ENCODE measurements at places on chromosomes 4 and X. TPM values are rescaled to one million over a fixed set of nuclear protein-coding genes. Genes with fewer than 3 reads are reported as not detected.

DNA sequence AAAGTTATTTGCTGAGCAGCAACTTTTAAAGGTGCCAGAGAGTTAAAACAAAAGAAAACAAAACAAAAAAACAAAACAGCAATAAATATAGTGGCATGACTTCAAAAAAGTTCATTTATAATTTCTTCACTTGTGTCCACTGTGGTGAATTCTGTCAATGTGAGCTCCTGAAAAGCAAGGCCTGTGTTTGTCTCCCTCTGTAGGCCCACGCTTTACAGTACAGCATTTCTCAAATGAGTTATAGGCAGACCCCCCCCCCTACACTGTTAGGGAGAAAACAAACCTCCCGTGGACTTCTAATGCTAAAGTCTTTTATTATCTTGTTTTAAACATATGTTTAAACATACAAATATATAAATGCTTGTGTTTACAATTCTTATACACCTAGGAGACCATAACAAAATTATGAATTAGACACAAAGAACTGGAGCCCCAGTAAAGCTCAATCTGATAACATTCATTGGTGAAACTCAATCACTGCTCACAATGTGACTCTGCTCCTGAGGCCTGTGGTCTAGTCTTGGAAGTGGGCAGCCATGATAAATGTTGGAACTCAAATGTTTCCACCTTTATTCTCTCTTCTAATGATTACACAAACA is 47.0 kb upstream of the SCOC start:
- no peak overlapping the region for H3K4me3 ChIP-seq
- no peaks in the 10 kb centered on the region for H3K36me3 ChIP-seq
- no peak for DNase-seq
- H3K27ac ChIP-seq = no peak overlapping the region

GRCh38 chr4:127844601-127845116 is 36.0 kb upstream of the PLK4 start:
- H3K27ac ChIP-seq = no peak overlapping the region
- DNase-seq = no peak
- H3K4me3 ChIP-seq = no peak overlapping the region
- no peaks in the 10 kb centered on the region for H3K27me3 ChIP-seq
- no peaks in the 10 kb centered on the region for H3K36me3 ChIP-seq

The PAGE5 gene
- total RNA-seq = 0.14 TPM

The S100G gene
- total RNA-seq = not detected

DNA sequence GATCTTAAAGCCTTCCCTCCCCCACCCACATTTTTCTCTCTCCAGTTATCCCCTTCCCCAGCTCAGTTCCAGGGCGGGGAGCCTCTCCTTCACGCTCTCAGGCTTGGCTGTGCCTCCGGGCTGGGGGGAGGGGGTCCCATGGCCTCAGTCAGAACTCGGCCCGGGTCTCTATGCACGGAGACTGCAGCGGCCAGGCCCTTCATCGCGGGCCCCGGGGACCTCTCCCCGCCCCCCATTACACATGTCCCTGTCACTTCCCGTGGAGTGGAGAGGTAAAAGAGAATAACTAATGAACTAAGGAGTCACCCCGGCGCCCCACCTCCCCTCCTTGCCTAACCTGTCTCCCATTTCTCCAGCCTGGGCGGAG is 838 bp upstream of the PRICKLE3 start:
- peaks cover 21% of the 10 kb centered on the region for H3K4me1 ChIP-seq
- DNase-seq = no peak
- H3K27me3 ChIP-seq = no peaks in the 10 kb centered on the region
- no peak overlapping the region for H3K27ac ChIP-seq
- peaks cover 4% of the 10 kb centered on the region for H3K36me3 ChIP-seq
- no peak overlapping the region for H3K4me3 ChIP-seq

DNA sequence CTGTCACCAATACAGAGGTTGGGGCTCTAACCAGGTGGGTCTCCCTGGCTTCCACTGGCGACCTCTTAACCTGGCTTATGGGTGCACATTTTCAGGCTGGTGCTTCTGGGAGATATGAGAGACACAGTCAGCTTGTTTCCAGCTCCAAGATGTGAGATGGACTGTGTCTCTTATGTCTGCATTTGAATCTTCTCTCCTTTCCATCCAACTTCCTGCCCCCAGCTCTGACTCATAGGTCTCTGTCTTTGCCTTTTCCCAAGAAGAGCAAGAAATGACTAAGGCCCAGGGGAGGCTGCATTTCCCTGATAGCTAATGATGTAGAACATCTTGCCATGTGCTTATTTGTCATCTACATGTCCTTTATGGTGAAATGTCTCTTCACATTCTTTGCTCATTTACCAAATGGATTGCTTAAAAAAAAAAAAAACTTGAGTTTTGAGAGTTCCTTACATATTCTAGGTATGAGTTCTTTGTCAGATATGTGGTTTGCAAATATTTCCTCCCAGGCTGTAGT is 3.2 kb upstream of the UXT start:
- H3K36me3 ChIP-seq = peaks cover 2% of the 10 kb centered on the region
- no peak overlapping the region for H3K4me3 ChIP-seq
- H3K27me3 ChIP-seq = no peaks in the 10 kb centered on the region
- DNase-seq = no peak

GRCh38 chr4:45423896-45424295 is 697.5 kb upstream of the GNPDA2 start:
- H3K4me3 ChIP-seq = no peak overlapping the region
- no peaks in the 10 kb centered on the region for H3K27me3 ChIP-seq
- no peaks in the 10 kb centered on the region for H3K4me1 ChIP-seq
- H3K36me3 ChIP-seq = no peaks in the 10 kb centered on the region

The MAD2L1 gene
- total RNA-seq = 58.7 TPM

The ENPEP gene
- total RNA-seq = 5.6 TPM

The GATA1 gene
- total RNA-seq = 0.57 TPM

The EXOC1L gene
- total RNA-seq = not detected

DNA sequence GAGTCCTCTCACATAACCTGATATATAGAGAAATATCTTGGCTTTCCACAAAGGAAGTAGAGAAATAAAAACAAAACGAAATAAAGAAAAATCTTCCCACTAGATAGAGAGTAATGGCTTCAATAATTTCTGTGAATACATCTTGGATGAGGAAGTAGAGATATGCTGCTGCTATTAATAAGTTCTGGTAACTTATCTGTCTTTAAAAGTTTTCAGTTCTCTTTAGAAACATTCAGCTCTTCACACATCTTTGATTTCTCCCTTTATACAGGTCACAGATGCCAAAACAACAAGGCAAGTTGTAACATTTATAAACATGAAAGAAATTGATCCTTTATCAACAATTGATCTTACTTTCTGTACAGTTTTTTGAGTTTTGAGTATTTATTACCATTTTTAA is 615.8 kb downstream of the TRAM1L1 start:
- H3K36me3 ChIP-seq = no peaks in the 10 kb centered on the region
- no peak for DNase-seq
- H3K27me3 ChIP-seq = no peaks in the 10 kb centered on the region
- H3K27ac ChIP-seq = no peak overlapping the region
- no peaks in the 10 kb centered on the region for H3K4me1 ChIP-seq

- DNase-seq = no peak
- H3K4me3 ChIP-seq = no peak overlapping the region
- no peaks in the 10 kb centered on the region for H3K27me3 ChIP-seq
- H3K4me1 ChIP-seq = no peaks in the 10 kb centered on the region
- no peaks in the 10 kb centered on the region for H3K36me3 ChIP-seq
- H3K27ac ChIP-seq = no peak overlapping the region
These were observed 159.6 kb downstream of the SOWAHB start for GRCh38 chr4:76738086-76738931.

GRCh38 chr4:160592258-160592657 is 1489.4 kb downstream of the RAPGEF2 start:
- no peak overlapping the region for H3K4me3 ChIP-seq
- no peak overlapping the region for H3K27ac ChIP-seq
- no peaks in the 10 kb centered on the region for H3K36me3 ChIP-seq
- DNase-seq = no peak

- H3K36me3 ChIP-seq = peaks cover 56% of the 10 kb centered on the region
- H3K27me3 ChIP-seq = no peaks in the 10 kb centered on the region
- no peak overlapping the region for H3K4me3 ChIP-seq
These were observed 9.0 kb upstream of the SLC25A6 start for GRCh38 chrX:1400742-1401471.

DNA sequence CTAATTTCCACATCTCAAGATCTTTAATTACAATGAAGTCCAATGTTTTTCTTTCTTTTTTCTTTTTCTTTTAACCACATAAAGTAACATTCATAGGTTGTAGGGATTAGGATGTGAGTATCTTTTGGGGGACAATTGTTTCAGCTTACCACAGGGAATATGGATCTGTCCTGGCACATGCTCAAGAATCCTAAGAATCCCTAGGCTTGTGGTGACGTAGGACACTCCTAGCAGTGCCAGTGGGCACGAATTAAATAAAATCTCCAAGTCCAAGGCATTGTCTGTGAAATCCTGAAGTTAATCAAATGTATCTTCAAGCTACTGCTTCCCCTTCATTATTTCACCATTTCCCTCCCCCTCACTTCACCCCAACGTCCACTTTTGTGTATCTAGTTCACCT is 2.6 kb upstream of the LAS1L start:
- H3K27me3 ChIP-seq = no peaks in the 10 kb centered on the region
- no peak overlapping the region for H3K27ac ChIP-seq
- peaks cover under 1% of the 10 kb centered on the region for H3K36me3 ChIP-seq
- H3K4me1 ChIP-seq = peaks cover 12% of the 10 kb centered on the region

DNA sequence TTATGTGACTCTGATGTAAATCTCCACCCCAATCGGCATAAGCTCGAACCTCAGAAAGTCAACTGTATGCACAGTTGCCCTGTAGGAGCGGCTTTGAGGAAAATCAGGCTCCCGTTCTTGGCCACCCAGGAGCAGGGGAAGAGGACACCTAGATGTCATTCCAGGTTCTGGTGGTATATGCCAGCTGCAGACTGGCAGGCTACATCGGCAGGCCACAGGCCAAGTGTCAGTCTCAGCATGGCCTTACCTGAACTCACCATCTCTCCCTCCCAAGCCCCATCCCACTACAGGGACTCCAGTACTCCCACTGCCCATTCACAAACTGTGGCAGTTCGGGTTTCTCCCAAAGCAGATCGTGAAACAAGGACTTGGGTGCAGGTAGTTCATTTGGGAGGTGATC is 428.1 kb downstream of the BCOR start:
- H3K27me3 ChIP-seq = no peaks in the 10 kb centered on the region
- H3K27ac ChIP-seq = no peak overlapping the region
- H3K4me3 ChIP-seq = no peak overlapping the region
- H3K36me3 ChIP-seq = no peaks in the 10 kb centered on the region

DNA sequence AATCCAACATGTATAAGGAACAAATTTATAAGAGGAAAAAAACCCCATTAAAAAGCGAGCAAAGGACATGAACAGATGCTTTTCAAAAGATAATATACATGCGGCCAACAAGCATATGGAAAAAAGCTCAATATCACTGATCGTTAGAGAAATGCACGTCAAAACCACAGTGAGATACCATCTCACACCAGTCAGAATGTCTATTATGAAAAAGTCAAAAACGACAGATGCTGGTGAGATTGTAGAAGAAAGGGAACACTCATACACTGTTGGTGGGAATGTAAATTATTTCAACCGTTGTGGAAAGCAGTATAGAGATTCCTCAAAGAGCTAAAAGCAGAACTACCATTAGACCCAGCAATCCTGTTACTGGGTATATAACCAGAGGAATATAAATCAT is 465.4 kb downstream of the TMA16 start:
- no peaks in the 10 kb centered on the region for H3K27me3 ChIP-seq
- no peaks in the 10 kb centered on the region for H3K4me1 ChIP-seq
- H3K27ac ChIP-seq = no peak overlapping the region
- DNase-seq = no peak

DNA sequence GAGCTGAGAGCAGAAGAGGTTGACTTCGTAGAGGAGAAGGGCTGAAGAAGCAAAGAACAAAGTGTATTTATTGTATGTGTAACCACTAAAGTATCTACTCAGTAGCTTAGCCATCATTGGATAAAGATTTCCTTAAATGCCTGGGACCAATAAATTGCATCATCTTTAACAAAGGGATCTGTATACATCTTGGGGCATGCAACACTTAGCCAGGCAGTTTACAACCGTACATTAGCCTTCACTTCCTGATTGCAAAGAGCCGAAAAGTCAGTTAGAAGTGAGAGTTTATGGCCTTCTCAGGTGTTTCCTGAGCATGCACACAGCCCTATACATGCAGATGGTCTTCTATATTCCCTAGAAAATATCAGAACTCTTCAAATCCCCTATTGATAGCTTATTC is 68.0 kb upstream of the MAGED1 start:
- DNase-seq = peak; percentile 66
- no peak overlapping the region for H3K27ac ChIP-seq
- H3K27me3 ChIP-seq = no peaks in the 10 kb centered on the region
- peaks cover 3% of the 10 kb centered on the region for H3K4me1 ChIP-seq

- no peaks in the 10 kb centered on the region for H3K36me3 ChIP-seq
- no peak overlapping the region for H3K27ac ChIP-seq
- H3K4me1 ChIP-seq = peaks cover 3% of the 10 kb centered on the region
- no peak for DNase-seq
- H3K4me3 ChIP-seq = no peak overlapping the region
These were observed 11.6 kb downstream of the ARHGAP24 start for GRCh38 chr4:85486425-85487086.

The AVPR2 gene
- 0.24 TPM for total RNA-seq

The PORCN gene
- 3.4 TPM for total RNA-seq

- H3K36me3 ChIP-seq = peaks cover 10% of the 10 kb centered on the region
- H3K4me1 ChIP-seq = peaks cover 9% of the 10 kb centered on the region
- no peaks in the 10 kb centered on the region for H3K27me3 ChIP-seq
- peak overlapping the region; percentile 96 for H3K4me3 ChIP-seq
These were observed 2.5 kb downstream of the DCK start for GRCh38 chr4:70996018-70996360.

The TCP11X2 gene
- not detected for total RNA-seq

- H3K4me3 ChIP-seq = no peak overlapping the region
- H3K27me3 ChIP-seq = peaks cover 20% of the 10 kb centered on the region
- H3K4me1 ChIP-seq = peaks cover 6% of the 10 kb centered on the region
These were observed 108.2 kb downstream of the NSUN7 start for GRCh38 chr4:40857956-40858355.

GRCh38 chrX:1093586-1094421 is 118.6 kb downstream of the CRLF2 start:
- DNase-seq = no peak
- no peaks in the 10 kb centered on the region for H3K4me1 ChIP-seq
- no peak overlapping the region for H3K27ac ChIP-seq
- H3K27me3 ChIP-seq = no peaks in the 10 kb centered on the region
- H3K4me3 ChIP-seq = no peak overlapping the region

The METTL14 gene
- total RNA-seq = 36.7 TPM

DNA sequence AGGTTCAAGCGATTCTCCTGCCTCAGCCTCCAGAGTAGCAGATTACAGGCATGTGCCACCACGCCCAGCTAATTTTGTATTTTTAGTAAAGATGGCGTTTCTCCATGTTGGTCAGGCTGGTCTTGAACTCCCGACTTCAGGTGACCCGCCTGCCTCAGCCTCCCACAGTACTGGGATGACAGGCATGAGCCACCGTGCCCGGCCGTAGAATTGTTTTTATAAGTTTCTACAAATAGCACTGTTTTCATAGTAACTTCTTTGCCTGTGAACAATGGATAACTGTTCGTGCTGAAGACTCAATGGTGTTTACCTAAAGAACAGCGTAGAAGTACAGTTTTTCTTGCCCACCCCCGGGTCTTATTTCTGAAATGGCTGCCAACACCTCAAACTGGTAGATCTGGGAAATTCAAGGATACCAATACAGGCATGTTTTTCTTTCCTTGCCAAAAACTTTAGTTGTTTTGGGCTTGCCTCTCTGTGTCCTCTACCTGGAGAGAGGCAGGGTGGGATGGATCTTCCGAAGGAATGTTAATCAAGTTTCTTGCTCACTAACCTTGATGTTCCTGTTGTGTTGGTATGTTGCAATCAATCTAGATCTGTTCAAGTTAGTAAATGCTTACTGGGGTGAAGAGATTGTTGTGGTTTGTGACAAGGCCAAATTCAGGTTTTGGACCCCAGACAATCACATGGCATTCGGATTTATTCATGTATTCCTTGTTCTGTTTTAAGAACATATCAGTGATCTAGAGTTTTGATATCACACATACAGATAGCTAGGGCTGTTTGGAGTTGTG is 2.8 kb upstream of the RUFY3 start:
- H3K4me1 ChIP-seq = peaks cover 17% of the 10 kb centered on the region
- H3K27me3 ChIP-seq = no peaks in the 10 kb centered on the region
- no peaks in the 10 kb centered on the region for H3K36me3 ChIP-seq
- no peak for DNase-seq

Measured in thymus (tissue), 14 donors.